ENCODE measurements at places on chromosomes 7 and 10.

- DNase-seq, result no peak
Observed at GRCh38 chr7:156722043-156722826, 81.7 kb downstream of the RNF32 start.

- no peak for DNase-seq
Observed at GRCh38 chr7:120966961-120967360, 16.4 kb downstream of the ING3 start.

GRCh38 chr7:85102813-85103350, 84.0 kb downstream of the SEMA3D start:
- DNase-seq, result no peak

DNA sequence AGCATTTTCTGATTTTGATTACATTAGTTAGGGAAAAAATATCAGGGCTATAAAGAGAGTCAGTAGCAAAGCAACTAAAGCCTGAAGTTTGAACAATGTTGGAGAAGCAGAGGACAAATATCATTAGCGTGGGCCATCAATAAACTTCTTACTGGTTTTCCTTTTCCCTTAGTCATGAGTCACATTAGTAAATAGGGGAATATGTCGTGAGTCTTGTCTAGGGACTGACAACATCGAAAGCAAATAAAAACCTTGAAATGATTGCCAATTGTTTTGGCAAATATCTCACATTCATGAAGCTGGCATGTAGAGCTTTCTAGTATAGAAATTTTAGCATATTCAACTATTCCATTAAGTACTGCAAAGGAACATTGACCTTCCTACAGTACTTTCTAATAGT, 806.0 kb upstream of the SORCS1 start:
- DNase-seq, result no peak

- no peak for DNase-seq
Observed at GRCh38 chr10:21061184-21061583, 164.1 kb upstream of the NEBL start.
